Kidney (tissue), 22 donors: ENCODE measurements at places on chromosomes 13 and 19. TPM values are rescaled to one million over a fixed set of nuclear protein-coding genes. Genes with fewer than 3 reads are reported as not detected.

- peak; percentile 73 for DNase-seq
Measured at GRCh38 chr19:5339198-5339949, 1.2 kb downstream of the PTPRS start.

DNA sequence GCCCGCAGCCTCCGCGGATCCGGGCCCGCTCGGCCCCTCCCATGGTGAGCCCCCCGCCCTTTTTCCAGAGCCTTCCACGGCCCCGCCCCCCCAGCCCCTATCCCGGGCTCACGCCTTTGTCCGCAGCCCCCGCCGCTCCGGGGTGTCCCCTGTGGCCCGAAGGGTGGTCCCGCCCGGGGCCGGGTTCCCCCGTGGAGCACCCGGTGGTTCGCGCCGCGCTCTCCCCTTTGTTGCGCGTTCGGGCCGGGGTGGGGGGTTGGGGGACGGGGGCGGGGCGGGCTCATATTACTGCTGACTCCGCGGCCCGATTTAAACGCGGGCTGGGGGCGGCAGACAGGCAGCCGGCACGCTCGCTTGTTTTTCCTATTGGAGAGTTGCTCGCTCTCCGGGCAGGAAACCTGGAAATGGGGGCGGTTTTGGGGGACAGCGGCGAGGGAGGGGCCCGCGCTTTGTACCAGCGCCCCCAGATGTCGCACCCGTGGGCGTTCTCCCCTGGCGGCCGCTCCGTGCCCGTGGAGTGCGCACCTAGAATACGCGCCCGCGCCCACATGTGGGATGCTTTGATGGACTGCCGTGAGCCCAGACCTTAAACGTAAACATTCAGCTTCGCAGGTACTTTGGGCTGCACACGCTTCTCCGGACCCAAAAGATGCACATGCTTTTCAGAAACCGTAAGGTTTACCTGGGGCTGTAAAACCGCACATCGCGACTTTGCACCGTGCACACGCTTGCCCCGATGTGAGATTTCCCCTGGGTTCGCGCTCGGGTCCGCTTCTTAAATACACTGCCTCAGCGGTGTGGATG lies 699 bp downstream of the PTOV1 start:
- DNase-seq: peak; percentile 65

- DNase-seq: no peak
Measured at GRCh38 chr13:88937384-88937783, 1266.2 kb downstream of the SLITRK5 start.

- DNase-seq: no peak
Measured at GRCh38 chr19:45307361-45307760, 15.3 kb downstream of the CKM start.

GRCh38 chr19:19464339-19465098 lies 50.8 kb downstream of the TSSK6 start:
- peak; percentile 77 for DNase-seq

DNA sequence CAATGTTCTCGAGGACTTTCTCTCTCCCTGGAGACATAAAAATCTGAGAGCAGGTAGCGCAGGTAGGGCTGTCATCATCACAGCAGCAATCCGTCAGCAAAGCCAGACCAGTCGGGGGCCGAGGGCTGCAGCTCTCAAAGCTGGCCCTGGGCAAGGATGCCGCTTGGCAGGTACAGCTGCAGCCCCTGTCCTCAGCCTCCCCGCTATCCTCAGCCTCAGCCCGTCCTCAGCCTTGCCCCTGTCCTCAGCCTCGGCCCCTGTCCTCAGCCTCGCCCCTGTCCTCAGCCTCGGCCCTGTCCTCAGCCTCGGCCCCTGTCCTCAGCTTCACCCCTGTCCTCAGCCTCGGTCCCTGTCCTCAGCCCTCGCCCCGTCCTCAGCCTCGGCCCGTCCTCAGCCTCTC lies 10.9 kb downstream of the C13orf46 start:
- DNase-seq: peak; percentile 44

DNA sequence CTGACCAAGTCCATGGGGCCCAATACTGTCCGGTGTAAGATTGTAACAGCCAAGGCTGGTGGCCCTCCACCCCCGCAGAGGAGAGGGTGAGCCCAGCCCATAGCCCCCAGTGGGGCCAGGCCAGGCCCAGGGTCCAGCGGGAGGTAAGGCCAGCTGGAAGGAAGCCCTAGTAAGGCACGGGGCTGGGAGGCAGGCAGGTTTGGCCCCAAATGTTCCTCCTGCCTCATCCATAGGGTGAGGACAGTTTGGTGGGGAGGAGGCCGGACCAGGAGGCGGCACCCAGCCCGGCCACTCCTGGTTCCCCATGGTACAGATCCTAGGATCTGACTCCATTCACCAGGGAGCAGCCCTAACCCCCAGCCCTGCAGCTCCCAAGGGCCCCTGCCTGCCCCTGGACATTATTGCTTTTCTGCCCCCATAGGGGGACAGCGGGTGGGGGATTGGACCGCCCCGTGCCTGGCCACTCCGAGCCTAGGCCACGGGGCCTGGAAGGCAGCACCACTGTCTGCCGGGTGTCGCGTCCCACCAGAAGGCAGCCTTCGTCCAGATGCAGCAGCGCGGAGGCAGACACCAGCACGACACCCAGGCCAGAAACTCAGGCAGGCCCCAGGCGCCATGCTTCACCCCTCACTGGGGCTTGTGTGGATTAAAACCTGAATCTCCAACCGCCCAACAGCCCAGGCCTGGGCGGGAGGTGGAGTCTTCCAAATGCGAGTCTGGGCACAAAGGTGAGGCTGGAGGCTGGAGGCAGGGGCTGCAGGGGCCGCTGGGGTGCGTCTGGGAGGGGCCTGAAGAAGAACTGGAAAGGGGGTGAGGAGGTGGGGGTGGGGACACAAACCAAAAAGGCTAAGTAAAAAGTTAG lies 6.7 kb upstream of the CCNP start:
- no peak for DNase-seq

DNA sequence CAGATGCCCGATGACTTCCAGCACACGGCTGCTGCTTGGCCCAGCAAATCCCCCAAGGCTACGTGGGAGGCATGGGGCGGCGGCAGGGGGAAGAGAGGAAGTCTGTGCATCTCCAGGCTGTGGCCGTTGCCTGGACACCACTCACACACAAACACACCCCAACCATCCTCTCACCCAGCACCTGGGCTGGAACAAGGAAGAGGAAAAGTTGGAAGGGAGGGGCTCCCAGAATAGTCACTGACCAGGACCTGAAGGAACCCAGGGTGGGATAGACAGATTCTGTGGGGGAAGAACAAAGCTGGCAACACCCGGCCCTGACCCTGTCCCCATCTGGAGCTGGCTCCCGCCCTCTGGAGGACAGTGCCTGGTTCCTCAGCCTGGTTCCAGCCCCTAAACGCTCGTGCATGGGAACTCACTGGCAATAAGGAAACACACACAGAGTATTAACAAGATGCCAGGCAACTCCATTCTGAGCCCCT lies 11.2 kb downstream of the PPP6R1 start:
- peak; percentile 33 for DNase-seq

ERICH6B gene
- not detected for total RNA-seq

GRCh38 chr19:10285393-10285792 lies 1.4 kb upstream of the ICAM4 start:
- no peak for DNase-seq

DNA sequence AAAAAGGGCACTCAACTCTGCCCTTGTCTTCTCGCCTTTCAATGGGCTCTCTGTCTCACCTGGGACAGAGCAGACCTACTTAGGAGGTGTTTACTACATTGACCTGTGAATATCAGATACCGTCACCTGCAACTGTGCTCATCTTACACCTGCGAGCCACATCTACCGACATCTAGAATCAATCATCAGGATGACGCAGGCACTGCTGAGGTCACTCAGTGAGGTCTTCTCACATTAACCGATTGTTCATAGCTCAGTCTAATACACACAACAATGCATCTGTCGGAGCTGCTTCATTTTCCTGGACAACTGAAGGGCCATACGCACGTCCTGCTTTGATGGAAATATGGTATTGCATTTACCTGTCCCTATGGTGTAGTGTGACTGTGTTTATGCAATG lies 211.9 kb downstream of the FGF9 start:
- no peak for DNase-seq

DZIP1 gene
- total RNA-seq: 41.4 TPM

DNA sequence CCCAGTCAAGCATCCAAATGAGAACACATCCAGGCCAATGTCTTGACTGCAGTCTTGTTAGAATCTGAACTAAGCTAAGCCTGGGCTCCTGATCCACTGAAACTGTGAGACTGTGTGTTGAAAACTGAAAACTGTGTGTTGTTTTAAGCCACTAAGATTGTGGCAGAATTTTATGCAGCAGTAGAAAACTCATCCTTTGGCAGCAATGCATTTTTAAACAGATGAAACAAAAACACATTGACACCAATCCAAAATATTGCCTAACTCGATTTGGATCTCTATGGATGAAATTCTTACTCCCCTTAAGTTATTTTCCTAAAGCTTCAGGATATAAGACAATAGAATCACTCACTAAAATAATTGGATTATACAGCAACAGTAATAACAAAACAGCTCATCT lies 202.3 kb upstream of the KLF12 start:
- DNase-seq: no peak

PDX1 gene
- total RNA-seq: not detected

DNA sequence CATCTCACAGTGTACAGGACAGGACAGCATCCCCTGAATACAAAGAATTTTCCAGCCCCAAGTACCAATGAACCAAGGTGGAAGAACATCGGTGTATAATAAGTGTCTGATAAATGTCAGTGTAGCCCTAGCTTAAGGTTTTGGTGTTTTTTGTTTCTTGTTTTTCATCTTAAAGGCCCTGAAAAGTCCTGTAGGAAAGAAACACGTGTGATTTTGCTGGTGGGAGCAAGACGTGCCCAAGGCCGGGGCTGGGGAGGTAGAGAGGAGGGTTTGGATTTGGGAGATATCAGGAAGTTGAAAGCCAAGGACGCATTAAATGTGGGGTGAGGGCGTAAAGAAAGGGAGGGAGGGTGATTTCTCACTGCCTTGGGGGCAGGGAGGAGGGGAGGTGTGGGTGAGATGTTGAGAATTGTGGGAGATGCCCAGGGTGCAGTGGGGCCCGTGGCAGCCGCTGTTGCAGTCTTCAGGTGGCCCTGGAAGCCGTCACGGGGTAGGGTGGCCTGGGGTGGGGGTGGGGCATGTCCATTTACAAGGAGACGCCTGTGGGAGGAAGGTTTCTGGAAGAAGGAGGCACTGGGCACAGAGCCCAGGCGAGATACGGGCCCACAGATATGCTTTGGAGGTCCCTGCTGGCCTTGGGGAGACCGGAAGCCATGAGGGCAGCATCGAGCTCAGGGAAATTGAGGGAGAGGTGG lies 6.7 kb downstream of the CAMSAP3 start:
- no peak for DNase-seq

TINCR gene
- total RNA-seq: 0.94 TPM

DNA sequence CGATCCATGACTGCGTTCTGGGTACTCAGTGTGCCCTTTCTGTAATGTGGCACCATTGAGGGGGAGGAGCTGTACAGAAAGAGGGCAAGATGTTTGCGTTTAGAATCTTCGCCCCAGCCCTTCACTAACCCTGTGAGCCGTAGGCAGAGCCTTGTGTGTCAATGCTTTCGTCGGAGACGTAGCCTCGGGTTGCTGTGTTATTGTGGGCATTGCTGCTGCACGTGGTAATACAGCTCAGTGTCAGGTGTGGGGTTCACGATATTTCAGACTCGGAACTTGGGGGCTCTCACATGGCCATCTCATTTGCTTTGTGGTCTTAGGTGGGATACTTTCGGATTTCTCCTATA lies 6.1 kb downstream of the RPS9 start:
- peak; percentile 26 for DNase-seq

DNA sequence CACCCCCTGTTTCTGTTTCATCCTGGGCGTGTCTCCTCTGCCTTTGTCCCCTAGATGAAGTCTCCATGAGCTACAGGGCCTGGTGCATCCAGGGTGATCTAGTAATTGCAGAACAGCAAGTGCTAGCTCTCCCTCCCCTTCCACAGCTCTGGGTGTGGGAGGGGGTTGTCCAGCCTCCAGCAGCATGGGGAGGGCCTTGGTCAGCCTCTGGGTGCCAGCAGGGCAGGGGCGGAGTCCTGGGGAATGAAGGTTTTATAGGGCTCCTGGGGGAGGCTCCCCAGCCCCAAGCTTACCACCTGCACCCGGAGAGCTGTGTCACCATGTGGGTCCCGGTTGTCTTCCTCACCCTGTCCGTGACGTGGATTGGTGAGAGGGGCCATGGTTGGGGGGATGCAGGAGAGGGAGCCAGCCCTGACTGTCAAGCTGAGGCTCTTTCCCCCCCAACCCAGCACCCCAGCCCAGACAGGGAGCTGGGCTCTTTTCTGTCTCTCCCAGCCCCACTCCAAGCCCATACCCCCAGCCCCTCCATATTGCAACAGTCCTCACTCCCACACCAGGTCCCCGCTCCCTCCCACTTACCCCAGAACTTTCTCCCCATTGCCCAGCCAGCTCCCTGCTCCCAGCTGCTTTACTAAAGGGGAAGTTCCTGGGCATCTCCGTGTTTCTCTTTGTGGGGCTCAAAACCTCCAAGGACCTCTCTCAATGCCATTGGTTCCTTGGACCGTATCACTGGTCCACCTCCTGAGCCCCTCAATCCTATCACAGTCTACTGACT lies at the start of gene KLK3:
KLK3 (plus strand) TSS at position 280 of the 775 bp plus-strand sequence; CDS start at position 321, 41 bp downstream.
- no peak for DNase-seq

DNA sequence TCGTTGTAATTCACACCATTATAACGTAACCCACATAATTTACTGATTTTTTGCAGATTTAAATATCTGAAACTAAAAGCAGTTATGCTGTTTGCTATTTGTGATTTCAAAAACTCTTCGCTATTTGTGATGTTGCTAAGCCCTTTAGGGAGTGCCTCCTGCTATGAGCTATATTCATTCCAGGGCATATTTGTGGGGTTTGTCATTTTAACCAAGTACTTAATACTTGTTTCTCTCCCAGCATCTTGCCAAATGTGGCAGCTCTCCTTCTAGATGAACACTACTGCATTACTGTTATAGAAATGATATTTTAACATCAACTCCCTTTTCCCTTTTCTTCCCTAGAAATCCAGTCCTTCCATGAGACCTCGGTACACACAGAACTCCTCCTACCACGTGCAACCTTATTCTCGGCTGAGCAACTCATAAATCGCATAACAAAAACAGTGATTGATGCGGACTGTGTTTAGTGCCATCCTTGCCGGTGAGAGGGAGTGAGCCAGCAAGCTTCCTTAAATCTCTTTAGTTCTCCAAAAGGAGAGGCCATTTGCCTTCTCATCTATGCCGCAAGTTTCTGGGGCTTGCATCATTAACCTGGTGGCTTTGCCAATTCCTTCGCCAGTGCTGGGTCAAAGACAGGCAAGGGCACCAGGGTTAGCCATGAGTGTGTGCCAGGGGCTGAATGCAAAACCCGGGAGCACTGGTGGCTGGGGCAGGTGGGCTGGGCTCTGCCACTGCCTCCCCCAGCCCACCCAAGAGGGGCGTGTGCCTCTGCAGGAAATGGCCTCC lies 33.4 kb downstream of the RFX2 start:
- peak; percentile 34 for DNase-seq

- no peak for DNase-seq
Measured at GRCh38 chr13:52070929-52071523, 46.5 kb downstream of the UTP14C start.

- DNase-seq: no peak
Measured at GRCh38 chr13:27796544-27797227, 4.4 kb downstream of the GSX1 start.
